ENCODE measurements at places on chromosomes 7 and 10.

DNA sequence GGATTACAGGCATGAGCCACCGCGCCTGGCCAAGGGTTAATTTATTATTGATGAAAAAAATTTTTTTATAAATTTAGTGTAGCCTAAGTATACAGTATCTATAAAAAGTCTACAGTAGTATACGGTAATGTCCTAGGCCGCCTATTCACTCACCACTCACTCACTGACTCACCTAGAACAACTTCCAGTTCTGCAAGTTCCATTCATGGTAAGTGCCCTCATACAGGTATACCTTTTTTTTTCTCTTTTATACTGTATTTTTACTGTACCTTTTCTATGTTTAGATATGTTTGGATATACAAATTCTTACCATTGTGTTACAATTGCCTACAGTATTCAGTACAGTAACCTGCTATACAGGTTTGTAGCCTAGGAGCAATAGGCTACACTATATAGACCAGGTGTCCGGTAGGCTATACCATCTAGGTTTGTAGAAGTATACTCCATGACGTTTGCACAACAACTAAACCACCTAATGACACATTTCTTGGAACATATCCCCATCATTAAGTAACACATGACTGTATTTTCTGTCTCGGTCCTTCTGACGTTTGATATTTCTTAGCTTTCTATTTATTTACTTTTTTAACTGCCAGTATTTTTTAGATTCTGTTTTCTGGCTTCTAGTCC is 23.4 kb downstream of the IRF5 start:
- no peak for DNase-seq

DNA sequence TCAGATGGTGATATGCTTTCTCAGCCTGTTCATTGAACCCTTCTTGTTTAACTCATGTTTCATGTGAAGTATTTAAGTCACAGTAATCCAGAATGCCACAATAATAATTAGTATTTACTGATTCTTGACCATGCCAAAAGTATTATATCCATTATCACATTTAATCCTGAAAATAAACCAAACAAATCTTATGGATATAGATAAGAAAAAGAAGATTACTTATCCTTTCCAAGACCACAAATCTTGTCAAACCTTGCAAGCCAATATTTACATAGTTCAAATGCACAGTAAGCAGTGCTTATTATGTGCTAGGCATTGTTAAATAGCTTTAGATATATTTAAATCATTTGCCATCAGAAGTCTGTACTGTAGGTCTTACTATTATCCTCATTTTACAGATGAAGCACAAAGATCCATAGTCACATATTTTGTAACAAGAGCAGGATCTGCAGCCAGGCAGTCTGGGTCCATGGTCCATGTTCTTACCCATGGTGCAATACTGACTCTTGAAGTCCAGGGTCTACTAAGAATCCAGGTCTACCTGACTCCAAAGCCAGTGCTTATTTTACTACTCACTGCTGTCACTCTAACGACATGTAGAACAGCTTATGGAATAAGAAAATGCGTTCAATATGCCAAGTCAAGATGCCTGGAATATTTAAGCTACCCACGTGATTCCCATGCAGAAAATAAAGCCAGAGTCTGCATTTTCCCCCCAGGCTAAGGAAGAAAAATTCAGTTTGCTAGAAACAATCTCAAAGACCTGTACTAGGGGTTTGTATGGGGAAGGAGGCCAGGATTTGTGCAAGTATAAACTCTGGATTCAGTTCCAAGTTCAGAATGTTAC is 984.8 kb upstream of the LRRTM3 start:
- DNase-seq = peak; percentile 2

DNA sequence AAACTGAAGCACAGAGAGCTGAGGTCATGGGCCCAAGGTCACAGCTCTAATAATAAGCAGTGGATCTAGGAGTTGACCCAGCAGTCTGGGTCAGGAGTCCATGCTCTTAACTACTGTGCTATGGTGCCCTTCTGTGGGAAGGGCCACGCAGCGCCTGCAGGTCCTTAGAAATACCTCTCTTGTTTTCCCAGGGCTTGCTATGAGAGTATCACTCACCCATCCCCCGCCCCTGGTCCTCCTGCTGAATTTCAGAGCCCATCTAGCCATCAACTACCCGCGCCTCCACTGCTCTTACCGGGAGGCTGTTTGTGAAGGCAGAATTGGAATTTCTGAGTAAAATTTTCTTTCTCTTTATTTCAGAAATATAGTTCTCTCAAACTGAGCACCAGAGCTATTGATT is 27.3 kb upstream of the CRHR2 start:
- no peak for DNase-seq

GRCh38 chr10:91883549-91884444 is 25.5 kb downstream of the FGFBP3 start:
- DNase-seq = peak; percentile 8

DNA sequence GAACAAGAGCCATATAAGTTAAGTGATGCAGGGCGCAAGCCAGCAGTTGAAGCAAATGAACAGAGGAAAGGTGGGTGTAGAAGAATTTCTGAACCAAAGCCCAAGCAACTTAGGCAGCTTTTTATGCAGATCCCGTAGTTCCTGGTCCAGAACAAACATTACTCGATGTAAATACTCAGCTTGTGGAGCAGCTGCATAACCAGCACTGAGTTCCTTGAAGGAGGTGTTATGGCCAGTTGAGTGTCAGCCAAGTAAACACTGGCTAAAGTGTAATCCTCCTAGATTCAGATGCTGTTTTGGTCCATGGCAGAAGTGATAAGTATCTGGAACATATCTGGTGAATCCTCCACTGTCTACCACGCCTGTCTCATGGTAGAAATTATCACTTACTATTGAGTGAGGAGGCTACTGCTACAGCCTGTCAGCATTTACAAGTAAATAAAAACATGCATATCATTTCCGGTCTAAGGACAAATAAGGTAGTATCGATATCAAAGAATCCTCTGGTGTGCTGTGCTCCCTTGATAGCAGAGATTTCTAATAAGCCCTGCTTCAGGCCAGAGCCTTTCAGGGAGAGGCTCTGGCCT is 213.9 kb downstream of the DYNC1I1 start:
- DNase-seq = no peak

DNA sequence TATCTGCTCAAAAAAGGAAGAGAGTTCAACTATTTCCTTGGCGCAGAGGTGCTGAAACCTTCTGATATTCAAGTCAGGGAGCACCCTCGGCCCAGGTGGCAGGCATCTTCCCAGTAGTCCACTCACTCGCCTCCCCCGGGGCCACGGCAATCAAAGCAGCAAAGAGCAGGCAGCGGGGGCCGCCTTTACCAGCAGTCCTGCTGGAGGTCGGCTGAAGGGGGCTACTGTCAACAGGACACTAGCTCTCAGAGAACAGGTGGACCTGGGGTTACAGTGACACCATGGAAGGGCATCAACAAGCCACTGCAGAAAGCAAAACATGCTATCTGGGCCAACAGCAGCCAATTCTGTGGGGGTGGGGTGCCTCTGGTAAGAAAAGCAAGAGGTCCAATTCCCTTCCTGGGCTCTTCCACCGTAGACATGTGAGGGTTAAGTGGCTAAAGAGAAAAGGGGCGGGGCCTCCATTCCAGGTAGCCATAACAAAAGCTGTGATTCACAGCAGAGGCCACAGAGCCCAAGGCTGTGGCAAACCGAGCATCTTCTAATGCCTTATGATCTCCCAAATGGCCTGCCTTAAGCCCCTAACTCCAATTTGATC is 9.4 kb downstream of the FZD9 start:
- no peak for DNase-seq

DNA sequence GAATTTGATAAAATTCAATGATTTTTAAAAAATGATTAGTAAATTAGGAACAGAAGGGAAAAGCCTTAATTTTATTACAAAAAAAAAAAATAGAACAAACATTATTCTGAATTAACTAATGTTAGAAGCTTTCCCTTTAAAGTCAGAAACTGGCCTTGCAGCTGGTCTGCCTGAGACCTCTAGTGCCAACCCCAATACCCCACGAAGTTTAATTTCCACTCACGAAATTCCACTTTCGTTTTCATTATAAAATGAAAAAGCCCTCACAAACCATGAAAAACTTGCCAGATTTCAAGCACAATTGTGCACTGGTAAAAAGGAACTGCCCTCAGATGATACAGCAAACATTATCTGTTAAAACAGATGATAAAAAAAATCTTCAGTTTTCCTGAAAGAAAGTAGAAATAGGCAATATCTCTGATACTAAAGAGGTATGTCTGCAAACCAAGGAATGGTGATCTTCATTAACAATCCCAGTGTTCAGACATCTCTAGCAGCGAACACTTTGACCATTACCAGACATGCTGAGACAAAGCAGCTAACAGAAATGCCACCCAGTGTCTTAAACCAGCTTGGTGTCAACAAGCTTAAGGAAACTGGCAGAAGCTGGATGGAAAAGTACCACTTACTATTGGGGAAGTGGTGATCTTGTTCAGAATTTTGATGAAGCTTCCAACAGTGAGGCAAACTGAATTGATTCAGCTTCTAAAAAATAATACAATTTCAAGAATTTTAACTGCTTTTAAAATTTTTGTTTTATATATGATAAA is 80.2 kb downstream of the PALS2 start:
- no peak for DNase-seq

DNA sequence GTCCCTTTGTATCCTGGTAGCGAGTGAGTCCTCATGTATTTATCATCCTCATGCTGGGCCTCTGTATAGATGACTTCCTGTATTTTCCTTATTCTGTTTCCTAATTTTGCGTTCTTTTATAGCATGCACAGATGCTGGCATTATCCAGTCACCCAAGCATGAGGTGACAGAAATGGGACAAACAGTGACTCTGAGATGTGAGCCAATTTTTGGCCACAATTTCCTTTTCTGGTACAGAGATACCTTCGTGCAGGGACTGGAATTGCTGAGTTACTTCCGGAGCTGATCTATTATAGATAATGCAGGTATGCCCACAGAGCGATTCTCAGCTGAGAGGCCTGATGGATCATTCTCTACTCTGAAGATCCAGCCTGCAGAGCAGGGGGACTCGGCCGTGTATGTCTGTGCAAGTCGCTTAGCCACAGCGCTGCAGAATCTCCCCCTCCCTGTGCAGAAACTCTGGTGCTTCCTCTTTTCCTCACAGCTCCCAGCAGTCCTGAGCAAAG is 183.1 kb upstream of the PRSS58 start:
- DNase-seq = no peak

Measured in HepG2 (cell line).